Right hindlimb (tissue), 1 donor: ENCODE measurements at places on chromosomes 5 and 9.

- no peak for DNase-seq
Observed at GRCh38 chr5:129593525-129593924, 133.4 kb downstream of the ADAMTS19 start.

GRCh38 chr9:93815677-93816076 is 139.5 kb downstream of the BARX1 start:
- DNase-seq, result no peak

DNA sequence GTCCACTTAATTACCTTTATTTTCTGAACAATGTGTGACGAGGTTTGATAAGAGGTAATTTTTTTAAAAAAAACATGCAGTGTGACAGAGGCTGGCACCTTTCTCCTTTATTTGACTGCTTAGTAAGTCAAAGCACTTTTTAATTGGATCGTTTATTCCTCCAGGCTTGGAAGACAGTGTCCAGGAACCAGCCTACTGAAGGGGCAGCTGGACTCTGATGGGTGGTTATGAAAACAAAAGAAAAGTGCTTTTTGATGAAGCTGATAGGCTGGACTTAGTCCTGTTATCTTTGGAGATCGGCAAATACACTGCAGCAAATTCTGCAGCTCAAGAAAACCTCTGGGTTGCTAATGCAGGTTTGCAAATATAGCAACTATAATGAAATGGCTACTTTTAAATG is 141.7 kb downstream of the DCP2 start:
- DNase-seq, result no peak

- DNase-seq, result no peak
Observed at GRCh38 chr5:120599576-120599975, 135.5 kb downstream of the PRR16 start.

DNA sequence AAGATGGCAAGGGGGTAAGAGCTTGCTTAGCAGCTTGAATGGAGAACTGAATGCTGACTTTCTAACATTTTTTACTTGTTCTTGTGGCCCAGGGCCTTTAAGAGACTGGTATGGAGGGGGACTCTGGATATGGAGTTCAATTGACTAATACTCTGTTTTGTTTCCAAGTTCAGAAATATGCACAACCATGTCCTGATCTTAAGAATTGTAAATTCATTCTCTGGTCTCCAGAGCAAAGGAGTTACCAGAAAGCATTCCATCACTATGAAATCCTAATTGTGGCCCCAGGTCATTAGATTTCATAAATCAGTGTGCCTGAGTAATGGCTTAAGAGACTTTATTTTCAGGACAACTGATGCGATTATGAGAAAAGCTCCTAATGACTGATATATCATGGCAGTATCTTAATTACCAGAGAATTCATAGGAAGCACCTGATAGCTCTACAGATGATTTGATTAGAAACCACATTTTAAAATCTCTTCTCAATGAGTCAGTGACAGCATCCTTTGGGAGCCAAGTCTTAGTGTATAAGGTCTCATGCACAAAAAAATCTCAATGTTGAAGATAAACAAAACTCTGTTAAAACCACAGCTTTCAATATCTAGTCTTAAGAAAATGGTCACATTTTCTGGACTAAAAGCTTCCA is 613.6 kb upstream of the KLF4 start:
- DNase-seq, result no peak
